ENCODE measurements at places on chromosomes 2 and 18.

- no peak for DNase-seq
These were observed 21.2 kb upstream of the DARS1 start for GRCh38 chr2:136006658-136007057.

GRCh38 chr18:44712025-44712424 lies 31.3 kb downstream of the SETBP1 start:
- no peak for DNase-seq

- no peak for DNase-seq
These were observed 1407.1 kb upstream of the ACVR2A start for GRCh38 chr2:146437712-146438111.

- no peak for DNase-seq
These were observed 18.6 kb upstream of the SKA1 start for GRCh38 chr18:50356036-50356945.

DNA sequence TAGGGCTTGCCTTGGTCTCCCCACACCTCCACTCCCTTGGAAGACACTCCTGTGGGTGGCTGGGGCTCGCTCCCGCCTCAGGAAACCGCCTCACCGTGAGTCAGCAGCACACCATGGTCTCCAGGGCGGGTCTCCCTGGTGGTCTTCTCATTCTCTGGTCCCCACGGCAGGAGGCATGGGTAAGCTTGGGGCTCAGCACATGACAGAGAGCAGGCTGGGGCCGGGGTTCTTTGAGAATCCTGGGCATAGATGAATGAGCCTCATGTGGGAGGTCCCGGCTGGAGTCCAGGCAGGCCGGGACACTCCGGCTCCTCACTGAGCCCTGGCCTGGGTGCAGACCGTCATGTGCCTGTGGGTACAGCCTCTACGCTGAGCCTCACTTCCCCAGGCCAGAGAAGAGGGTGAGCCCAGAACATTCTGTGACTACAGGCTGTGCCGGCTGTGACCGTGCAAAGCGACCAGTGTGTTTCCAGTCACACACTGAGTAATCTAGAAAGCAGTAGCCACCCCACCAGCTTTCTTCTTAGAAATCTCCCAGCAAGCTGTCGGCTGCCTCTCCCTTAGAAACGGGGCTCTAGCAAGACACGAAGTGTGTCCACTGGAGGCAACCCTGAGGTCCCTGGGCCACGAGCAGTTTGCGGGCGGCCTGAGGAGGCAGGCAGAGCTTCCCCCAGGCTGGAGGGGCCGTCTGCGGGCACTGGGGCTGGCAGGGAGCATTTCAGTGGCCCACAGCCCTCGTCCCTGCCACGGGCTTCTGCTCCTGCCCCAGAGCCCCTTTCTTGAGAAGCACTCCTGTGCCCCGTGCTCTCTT lies 93.1 kb downstream of the RHOB start:
- no peak for DNase-seq

DNA sequence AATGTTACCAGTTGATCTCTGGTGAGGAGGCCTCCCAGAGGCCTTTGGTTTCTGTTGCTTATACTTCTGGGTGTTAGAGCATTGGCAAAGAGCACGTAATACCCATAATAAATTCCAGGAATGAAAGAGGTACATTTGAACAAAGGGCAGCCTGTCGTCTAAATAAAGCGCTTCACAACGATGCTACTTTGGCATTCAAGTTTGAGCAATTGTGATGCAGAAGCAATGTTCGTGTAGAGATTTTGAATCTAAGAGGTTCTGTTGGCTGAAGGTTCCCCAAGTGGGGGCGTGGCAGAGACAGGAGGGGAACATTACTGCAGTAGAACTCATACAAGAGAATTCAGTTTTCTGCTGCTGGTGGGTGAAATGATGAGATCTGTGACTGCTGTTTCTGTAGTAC lies 27.8 kb downstream of the ZNF532 start:
- no peak for DNase-seq

GRCh38 chr2:6580982-6581381 lies 284.7 kb downstream of the CMPK2 start:
- DNase-seq = no peak

GRCh38 chr2:128445523-128445900 lies 126.8 kb upstream of the HS6ST1 start:
- no peak for DNase-seq

DNA sequence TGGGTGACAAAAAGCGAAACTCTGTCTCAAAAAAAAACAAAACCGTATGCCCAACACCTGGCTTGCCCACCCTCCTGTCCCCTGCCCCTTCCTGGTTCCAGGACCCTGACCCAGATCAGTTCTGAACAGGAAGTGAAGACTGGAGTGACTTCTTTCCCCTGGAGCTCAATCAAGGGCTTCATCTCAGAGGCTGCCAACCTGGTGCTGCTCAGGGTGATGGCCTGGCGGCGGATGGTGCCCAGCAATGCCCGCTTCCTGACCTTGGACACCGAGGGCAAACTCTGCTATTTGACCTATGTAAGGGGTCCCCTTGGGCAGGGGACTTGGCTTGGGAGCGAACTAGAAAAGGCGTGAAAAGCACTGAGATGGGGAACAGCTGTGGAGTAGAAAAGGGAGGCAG lies 5.9 kb downstream of the CATIP start:
- DNase-seq = no peak

DNA sequence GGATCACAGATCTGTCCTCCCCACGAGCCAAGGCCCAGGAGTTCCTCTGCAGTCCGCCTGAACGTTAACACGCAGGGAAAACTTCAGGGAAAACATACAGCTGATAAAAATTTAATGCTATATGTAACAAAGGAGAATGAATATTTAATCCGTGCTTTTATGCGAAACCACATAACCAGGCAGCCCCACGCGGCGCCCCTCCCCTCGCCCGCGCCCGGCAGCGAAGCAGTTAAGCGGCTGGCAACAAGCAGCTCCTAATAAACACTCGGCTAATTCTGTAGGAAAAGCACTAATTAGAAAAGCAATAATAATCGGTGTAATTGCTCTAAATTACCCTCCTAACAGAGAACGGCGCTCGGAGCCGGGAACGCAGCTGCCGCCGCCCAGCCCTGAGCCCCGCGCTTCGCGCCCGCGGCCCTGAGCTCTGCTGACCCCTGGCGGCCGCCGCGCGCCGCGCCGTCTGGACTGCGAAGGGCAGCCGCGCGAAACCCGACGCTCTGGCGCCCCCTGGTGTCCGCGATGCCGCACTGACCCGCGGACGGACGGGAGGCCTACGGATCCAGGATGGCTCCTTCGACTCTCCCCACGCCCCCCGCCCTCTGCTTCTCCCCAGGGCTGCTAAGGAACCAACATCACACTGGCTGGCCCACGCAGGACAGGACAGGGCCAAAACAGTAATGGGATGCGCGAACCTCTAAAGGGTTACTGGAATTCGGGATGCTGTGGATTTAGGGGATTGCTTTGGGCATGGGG lies 181.4 kb downstream of the SMAD2 start:
- peak; percentile 81 for DNase-seq

- DNase-seq = no peak
These were observed 77.4 kb downstream of the ACTR3 start for GRCh38 chr2:113967272-113967671.

GRCh38 chr2:70823249-70823648 lies 2.9 kb upstream of the CLEC4F start:
- no peak for DNase-seq

DNA sequence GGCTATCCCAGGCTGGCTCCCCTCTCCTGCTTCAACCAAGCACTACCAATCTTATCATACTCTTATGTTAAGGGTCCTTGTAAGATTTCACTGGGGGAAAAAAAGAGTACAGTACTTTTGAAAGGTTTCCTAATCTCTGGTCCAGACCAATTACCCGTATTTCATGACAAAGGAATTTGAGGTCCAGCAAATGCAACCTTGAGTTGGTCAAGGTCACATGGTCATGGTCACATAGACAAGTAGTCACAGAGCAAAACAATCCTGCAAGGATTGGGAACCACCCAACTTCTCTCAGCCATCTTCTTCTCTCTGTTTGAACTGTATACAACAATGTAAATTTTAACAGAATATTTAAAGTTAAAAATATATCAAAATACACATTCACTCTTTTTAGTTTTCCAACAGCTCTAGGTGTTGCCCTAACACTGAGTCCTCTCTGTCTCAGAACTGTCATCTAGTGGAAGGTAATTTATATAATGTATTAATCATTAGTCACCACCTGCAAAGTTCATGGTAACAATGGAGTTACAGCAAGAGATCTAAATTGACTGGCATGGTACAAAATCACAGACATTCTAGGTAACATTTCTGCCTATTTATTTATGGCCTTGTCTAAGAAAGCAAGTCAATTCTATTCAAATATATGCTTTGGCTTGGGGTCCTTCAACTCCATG lies 21.5 kb downstream of the DTNB start:
- DNase-seq = no peak

DNA sequence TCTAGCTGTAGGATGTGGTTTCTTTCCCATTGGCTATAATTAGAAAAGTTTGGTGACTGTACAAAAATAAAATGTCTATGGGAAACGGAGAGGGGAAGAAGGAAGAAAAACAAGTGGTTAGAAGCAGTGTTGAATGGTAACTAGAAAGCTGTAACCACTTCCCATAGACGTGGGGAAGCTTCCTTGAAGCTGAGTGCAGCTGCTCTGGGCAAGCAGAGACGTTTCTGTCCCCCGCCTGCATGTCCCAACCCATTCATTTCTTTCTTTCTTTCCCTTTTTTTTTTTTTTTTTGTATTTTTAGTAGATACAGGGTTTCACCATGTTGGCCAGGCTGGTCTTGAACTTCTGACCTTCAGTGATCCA lies 367.8 kb upstream of the HS6ST1 start:
- no peak for DNase-seq

- no peak for DNase-seq
These were observed 14.1 kb downstream of the TMEM178A start for GRCh38 chr2:39679805-39680204.

Data from activated CD4-positive, alpha-beta T cell treated with anti-CD3 and anti-CD28 coated beads for 24 hours (primary cell).